Activated CD4-positive, alpha-beta memory T cell treated with anti-CD3 and anti-CD28 coated beads, Interleukin-2, amount 10 ng/mL, durations not matched to agents 7 days and 5 days (primary cell): ENCODE measurements at places on chromosomes 16 and 17. TPM values are rescaled to one million over a fixed set of nuclear protein-coding genes. Genes with fewer than 3 reads are reported as not detected.

Gene PLCG2
- 13.3 TPM for total RNA-seq

Gene USH1G
- not detected for total RNA-seq

Gene MOSMO
- total RNA-seq: 13.0 TPM

Gene MYOCD
- total RNA-seq: not detected

Gene CLEC19A
- not detected for total RNA-seq
